PC-9 (cell line): ENCODE measurements at places on chromosomes 5 and 9. TPM values are rescaled to one million over a fixed set of nuclear protein-coding genes. Genes with fewer than 3 reads are reported as not detected.

SLC45A2 gene
- 0.20 and 0.33 TPM in 2 replicates for total RNA-seq

- DNase-seq, result no peak
These were observed 285.3 kb upstream of the GRAMD2B start for GRCh38 chr5:126137891-126138280.

FBP1 gene
- 34.9 and 35.0 TPM in 2 replicates for total RNA-seq

SPATA31D4 gene
- total RNA-seq, result not detected in 2 replicates

F2RL2 gene
- 1.5 and 3.5 TPM in 2 replicates for total RNA-seq

CNTNAP3 gene
- 4.6 TPM in 2 replicates for total RNA-seq

SPTAN1 gene
- 214 and 239 TPM in 2 replicates for total RNA-seq

SMIM33 gene
- not detected in 2 replicates for total RNA-seq

HRH2 gene
- not detected in 2 replicates for total RNA-seq

DNA sequence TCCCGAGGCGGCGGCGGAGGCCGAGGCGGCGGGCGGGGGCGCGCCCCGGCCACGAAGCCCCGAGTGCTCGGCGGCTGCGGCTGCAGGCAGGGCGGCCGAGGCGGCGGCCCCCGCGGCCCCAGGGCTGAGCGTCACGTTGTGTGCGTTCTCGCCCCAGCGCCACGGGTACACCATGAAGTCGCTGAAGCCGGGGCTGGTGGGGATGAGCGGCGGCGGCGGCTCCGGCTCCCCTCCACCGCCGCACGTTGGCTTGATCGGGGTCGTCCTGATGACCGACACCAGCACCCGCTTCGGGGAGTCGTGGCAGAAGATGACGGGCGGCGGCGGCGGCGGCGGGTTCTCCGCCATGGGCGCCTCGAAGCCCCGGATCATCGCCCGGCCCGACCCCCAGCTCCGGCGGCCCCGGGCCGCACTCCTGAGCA lies 498 bp downstream of the ZNF367 start:
- no peak for DNase-seq

- no peak for DNase-seq
These were observed 32.4 kb upstream of the SHB start for GRCh38 chr9:38101423-38101822.

FOXD4L3 gene
- not detected in 2 replicates for total RNA-seq

GRCh38 chr5:42963412-42963811 lies 76.7 kb downstream of the ANXA2R start:
- no peak for DNase-seq

DNA sequence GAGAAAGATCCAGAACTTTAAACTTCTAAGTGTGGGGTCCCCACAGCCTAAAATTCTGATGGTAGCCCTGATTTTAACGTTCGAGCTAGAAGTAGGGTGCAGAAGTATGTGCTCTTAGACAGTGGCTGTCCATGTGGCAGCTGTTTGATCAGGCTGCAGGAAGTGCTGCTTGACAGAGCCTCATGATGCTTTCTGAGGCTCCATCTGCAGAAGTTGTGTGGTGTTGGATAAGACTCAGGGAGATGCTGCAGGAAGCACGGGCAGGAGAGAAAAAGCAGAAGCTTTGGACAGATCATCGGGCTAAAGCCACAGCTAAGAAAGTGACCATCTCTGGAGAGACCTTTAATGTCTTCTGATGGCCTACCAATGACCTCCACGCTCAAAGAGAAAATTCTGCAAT lies 8.1 kb downstream of the MTMR12 start:
- DNase-seq, result no peak

PAX5 gene
- total RNA-seq, result not detected in 2 replicates

GRCh38 chr5:88653471-88653870 lies 229.5 kb downstream of the MEF2C start:
- DNase-seq, result no peak

- no peak for DNase-seq
These were observed 48.4 kb downstream of the MRPL36 start for GRCh38 chr5:1751026-1751863.
